Colonic mucosa (tissue), 4 donors: ENCODE measurements at places on chromosomes 4 and X.

DNA sequence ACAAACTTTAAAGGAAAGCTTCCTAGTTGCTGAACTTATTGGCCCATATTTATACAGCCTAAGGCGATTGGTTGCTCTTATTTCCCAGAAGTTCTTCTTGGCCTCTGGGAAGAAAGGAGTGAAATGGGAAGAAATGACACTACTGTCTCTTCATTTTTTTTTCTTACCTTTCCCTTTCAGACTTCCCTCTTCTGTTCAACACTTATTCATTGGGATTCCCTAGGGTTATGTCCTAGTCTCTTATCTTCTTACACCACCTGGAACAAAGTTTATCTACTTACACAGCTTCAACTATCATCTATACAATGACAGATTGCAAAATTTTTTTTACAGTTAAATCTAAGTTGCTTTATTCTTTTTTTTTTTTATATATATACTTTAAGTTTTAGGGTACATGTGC, 68.0 kb downstream of the SNX12 start:
- DNase-seq, result no peak

GRCh38 chr4:83906561-83906960, 370.7 kb downstream of the GPAT3 start:
- DNase-seq, result no peak

DNA sequence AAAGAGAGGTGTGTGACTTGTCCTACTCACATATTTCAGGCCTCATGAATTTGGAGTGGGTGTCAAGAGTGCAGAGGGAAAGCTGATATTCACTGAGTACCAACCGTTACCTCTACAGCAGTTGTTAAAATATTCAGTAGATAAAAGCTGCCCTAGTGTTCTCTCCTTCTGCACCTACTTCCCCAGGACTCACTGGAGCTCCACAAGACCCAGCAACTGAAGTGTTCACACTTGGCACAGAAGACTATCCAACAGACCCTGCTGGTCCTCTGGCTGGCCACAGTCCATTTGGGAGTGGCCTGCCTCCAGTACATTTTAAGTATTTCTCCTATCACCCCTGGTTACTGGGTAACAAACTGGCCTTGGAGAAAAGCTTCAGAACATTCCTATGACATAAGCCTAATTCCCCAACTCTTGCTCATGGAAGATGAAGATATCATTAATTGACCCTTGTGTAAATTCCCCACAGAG, 70.8 kb downstream of the PPARGC1A start:
- DNase-seq, result no peak

DNA sequence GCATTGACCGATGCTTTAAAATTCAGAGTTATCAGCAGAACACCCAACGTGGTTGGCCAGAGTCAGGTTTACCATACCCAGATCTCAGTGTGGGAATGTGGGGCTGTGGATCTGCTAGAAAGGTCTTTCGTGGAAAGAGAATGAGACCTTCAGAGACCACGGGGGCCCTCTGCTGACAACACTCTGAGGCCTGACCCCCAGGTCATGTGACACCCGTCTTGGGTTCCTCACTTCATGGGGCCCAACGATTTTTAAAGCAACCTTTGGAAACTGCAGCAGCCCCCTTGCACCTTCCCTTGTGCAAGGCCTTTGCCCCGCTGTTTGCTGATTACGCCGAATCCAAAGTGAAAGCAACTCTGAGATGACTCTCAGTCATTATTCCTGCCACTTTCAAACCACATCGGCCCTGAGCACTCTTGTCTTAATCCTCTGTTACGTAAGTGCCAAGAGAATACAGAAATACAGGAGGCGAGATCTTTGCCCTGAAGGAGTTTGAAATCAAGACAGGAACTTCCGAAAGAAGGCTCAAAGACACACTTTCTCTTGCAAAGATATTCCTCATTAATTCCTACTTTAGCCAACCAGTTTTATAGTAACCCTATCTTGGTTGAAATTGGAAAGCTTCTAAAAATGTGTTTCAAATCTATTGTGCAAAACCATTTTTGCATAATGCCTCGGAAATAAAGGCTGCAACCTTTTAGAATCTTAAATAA, 88.3 kb downstream of the EVC2 start:
- DNase-seq, result no peak

DNA sequence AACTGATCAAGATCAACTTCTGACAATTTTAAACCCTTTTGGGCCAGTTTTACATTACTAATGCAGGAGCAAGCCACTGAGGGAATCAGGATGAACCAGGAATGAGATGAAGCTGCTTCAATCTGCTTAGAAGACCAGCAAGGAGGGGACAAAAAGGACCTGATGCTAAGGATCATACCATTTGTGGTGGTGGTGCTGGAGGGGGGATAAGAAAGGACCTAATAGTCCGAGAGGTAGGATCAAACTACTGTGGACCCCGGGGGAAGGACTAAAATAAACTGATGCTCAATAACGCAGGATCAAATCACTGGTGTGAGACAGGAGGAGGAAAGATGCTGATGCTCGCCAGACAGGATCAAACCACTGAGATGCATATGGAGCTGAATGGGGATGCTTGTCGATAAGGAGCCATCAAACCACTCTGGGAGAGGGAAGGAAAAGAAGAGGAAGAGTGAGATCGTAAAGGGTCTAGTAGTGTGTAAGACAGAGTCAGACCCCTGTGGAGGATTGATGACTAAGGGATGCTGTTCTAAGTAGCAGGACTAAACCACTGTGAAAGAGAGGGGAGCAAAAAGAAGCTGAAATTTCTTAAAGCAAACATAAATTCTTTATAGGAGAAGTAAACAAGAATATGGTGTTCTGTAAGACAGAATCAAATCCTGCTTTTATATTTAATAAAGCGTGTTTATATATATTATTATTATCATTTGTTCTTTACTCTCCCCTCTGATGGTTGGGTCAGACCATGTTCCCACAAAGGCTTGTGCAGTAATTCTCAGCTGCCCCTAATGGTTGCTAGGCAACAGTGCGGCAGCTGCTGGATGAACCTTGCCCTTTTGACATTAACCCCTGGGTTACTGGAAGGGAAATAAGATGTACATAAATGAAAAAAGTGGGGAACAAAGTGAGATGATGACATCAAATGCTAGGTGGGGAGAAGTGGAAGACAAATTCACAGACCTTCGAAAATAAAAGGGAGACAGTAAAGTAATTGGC, 432.5 kb upstream of the FGF16 start:
- no peak for DNase-seq
